ENCODE measurements at places on chromosomes 4 and X.

DNA sequence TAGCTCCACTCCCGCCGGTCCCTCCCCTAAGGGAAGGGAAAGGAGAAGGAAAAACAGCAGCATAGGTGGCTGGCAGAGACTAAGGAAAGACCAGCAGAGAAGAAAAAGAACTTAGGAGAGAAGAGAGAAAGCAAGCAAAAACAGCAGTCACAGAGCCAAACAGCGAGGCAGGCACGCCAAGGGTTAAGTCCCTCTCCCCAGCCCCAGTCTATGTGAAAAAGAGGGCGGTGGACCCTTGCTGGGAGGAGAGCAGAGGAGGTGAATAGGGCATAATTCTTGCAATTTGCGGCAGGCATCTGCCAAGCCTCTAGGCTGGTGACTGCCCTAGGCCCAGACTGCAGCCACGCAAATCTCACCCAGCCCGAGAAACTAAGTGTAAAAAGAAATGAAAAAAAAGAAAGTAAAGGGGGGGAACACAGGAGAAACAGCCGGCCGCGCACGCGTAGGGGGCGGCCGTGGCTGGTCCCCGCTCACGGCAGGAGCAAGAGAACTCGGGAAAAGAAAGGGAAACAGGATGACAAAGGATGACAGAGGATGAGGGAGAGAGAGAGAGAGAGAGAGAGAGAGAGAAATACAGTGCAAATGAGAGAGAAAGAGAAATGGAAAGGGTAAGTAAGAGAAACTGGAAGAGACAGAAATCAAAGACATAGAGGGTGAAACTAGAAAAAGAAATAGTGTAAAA, 48.6 kb downstream of the MAGEA9 start:
- DNase-seq: no peak

DNA sequence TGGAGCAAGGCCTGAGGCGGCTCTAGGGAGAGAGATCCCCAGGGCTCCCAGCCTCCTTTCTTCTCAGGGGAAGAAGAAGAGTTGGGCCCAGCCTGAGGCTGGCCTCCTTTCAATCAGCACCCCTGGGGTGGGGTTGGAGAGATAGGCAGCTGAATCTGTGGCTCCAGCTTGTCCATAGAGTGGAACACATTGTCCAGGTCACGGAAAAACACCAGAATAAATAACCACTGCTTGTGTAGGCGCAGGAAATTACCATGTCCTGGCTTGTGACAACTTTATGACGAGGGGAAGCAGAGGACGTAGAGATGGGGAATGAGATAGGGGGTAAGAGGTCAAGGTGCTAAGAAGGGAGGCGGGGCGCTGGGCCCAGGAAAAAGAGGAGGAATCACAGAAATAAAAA, 80.8 kb upstream of the EFNB1 start:
- DNase-seq: no peak

DNA sequence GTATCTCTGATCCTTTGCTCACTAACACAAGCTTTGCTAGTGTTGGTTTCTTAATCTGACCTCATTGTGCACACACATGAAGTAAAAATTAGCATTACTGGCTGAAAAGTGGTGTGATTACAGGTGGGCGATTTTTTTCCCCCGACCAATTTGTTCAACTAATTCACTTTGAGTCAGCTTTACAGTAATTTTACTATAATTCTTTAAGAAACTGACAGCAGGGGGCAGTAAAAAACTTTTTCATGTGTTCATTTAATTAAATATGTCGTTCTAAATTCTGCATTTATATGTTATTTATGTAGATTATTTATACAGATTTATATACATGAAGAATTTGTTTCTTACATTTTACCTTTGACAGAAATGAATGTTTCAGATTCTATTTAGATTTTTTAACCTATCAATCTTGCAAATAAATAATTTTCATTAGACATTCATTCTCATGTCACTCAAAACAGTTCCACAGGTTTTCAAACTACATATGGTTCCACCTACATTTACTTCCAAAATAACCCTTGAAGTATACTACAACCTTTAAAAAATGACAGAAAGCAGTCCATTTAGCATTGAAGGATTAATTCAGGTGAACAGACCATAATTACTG, 17.5 kb downstream of the PALLD start:
- no peak for DNase-seq

DNA sequence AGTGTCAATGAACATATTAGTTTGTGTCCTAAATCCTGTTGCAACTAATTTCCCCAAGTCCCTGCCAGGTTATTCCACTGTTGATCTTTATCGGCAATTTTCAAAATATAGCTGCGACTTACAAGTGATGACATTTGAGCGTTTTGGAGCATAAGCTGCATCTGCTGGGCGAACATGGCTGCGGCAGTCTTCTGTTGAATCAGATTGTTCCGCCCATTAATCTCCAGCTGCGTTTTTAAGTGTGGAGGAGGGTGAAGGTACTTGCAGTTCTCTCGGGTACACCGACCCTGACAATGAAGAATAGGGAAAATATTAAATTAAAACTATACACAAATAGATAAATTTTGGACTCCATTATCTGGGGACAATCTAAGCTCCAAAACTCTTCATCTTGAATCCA, 82.7 kb downstream of the MBNL3 start:
- no peak for DNase-seq

- no peak for DNase-seq
These were observed 77.1 kb downstream of the EVC start for GRCh38 chr4:5788144-5788543.

DNA sequence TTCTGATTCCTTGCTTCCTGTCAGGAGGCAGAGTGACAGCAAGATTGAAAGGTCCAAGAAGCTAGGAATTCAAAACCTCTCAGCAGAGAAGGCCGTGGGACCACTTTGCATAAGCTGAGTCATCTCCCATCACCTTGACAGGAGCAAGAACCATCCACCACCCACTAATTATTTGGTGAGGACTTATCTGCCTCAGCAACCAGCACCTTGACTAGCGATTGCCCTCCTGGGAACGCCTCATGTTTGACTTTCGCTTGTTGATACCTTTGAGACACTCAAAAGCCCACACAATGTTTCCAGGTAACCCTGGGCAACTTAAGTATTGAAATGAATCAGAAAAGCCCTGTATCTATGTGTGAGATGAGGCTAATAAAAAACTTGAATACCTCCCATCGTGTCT, 233.5 kb upstream of the GYPA start:
- no peak for DNase-seq

Measured in left ventricle myocardium superior (tissue), 1 donor.